Activated CD8-positive, alpha-beta T cell treated with anti-CD3 and anti-CD28 coated beads, Interleukin-2, amount 10 ng/mL, durations not matched to agents 7 days and 5 days (primary cell): ENCODE measurements at places on chromosomes 5 and 9. TPM values are rescaled to one million over a fixed set of nuclear protein-coding genes. Genes with fewer than 3 reads are reported as not detected.

GRCh38 chr9:26308328-26308727 is 584.3 kb downstream of the CAAP1 start:
- no peak for DNase-seq

DNA sequence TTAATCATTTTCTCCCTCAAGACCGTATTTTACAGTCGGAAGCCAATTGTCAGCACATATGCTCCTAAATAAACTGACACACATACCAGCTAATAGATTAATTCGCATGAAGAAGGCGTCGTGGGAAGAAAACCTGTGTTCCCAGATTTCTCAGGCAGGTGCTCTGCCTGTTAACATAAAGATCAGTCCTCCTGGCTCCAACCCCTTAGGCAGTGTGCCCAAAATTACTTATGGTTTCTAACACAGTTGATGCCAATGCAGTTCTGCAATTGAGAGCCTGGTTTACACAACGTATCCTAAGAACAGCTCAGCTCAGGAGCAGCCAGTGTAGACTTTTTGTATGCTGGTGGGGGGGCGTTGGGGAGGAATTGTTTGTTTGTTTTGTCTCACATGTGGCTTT is 208.3 kb downstream of the ENC1 start:
- DNase-seq = no peak

FOXE1 gene
- total RNA-seq = 0.08 TPM

DNA sequence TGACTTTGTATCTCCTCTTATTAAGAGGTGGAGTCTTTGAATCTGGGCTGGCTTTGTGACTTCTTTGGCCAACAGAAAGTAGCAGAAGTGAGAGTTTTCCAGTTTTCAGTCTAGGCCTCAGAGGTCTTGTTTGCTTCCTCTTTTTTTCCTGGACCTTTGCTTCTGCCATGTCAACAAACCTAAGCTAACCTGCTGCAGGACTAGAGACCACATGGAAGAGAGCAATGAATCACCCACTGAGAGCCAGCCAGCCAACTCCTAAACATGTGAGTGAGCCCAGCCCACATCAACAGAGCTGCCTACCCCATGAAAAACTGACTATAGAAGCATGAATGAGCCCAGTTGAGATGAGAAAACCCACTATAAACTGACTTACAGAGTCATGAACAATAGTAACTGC is 29.9 kb downstream of the MRPL22 start:
- DNase-seq = no peak
